Cortex of kidney (tissue), 1 donor: ENCODE measurements at places on chromosomes 4 and X.

- no peak for DNase-seq
Measured at GRCh38 chrX:24703185-24703494, 9.4 kb downstream of the POLA1 start.

GRCh38 chr4:136328131-136328530 lies 1204.2 kb downstream of the PCDH18 start:
- no peak for DNase-seq

DNA sequence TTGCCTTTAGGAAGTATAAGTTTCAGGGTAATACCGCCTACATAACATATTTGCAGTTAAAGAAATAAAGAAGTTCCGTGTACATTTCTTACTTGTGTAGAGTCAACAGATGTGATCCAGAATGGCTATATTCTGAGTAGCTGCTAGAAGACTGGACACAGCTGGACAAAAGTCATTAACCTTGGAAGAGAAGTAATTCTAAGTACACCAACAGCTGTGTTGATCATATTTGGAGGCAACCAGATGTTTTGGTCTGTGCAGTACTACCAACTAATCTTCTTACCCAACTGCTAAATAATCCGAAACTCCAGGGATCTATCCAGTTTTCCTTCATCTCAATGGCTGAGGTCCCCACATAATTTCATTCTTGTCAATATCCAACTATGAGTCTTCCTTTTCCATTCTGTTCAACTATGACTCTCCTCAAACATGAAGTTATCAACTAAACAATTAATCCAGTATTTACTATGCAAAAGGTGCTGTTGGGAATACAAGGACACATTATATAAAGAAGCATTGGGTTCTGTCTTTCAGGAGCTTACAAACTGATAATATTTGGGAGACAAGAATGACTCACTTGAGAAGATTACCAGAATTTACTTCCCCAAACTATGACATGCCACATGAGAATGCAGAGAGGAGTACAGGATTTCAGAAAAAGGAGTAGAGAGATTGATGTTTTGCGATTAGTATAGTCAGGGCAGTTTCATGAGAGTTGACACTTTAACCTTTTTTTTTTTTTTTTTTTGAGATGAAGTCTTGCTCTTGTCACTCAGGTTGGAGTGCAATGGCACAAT lies 78.2 kb downstream of the COL4A6 start:
- no peak for DNase-seq

GRCh38 chr4:3452376-3452775 lies 10.6 kb downstream of the HGFAC start:
- no peak for DNase-seq

- no peak for DNase-seq
Measured at GRCh38 chrX:100812216-100813158, 7.7 kb upstream of the CSTF2 start.

DNA sequence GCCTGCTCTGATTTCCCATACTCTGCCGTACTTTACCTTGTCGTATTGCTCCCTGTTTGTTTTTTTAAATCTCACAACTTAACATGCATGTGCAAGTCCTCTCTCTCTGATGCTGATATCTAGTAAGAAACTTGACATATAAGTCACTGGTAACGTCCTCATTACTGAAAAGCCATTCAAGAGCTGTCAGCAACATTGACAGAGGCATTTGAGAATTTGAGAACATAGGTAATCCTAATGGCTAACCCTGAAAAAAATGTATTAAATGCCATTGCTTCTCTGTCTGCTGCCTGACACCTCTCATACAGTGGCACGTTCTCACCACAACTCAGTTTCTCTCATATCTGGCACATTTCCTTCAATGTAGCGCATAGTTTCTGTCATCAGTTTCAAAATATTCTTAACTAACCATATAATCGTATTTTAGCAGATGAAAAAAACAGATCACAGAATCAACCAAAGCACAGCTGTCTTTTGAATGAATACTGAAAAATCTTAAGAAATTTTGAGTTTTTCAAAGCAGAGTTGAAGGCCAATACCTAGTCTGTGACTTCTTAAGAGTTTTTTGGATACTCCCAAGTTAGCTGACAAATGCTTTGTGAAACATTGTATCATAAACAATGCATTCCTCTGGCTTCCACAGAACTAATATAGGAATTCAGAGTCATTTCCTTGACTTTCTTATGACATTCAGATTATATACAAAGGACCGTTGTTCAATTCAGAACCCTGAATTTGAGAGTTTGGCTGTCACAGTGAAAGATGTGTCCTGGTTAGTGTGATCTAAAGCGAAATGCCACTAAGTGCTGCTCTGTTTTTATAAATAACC lies 996.4 kb downstream of the C4orf33 start:
- DNase-seq = no peak

- DNase-seq = no peak
Measured at GRCh38 chr4:154731756-154732155, 12.0 kb upstream of the LRAT start.
